HFFc6 (cell line): ENCODE measurements at places on chromosomes 12 and 14. TPM values are rescaled to one million over a fixed set of nuclear protein-coding genes. Genes with fewer than 3 reads are reported as not detected.

The DNM1L gene
- 55.9 to 61.4 TPM (median 56.4 TPM) in 3 replicates for total RNA-seq

The TAS2R50 gene
- 0.32 TPM in 1 of 3 replicates, not detected in the others for total RNA-seq

GRCh38 chr12:100497105-100497795 lies 23.6 kb downstream of the NR1H4 start:
- H3K27me3 ChIP-seq = no peaks in the 10 kb centered on the region
- H3K27ac ChIP-seq = no peak overlapping the region
- H3K4me1 ChIP-seq = no peaks in the 10 kb centered on the region
- no peaks in the 10 kb centered on the region for H3K36me3 ChIP-seq
- no peak overlapping the region for H3K4me3 ChIP-seq

GRCh38 chr12:129937426-129937825 lies 33.6 kb upstream of the TMEM132D start:
- no peaks in the 10 kb centered on the region for H3K27me3 ChIP-seq
- no peak overlapping the region for H3K27ac ChIP-seq
- DNase-seq = no peak
- no peak overlapping the region for H3K4me3 ChIP-seq

DNA sequence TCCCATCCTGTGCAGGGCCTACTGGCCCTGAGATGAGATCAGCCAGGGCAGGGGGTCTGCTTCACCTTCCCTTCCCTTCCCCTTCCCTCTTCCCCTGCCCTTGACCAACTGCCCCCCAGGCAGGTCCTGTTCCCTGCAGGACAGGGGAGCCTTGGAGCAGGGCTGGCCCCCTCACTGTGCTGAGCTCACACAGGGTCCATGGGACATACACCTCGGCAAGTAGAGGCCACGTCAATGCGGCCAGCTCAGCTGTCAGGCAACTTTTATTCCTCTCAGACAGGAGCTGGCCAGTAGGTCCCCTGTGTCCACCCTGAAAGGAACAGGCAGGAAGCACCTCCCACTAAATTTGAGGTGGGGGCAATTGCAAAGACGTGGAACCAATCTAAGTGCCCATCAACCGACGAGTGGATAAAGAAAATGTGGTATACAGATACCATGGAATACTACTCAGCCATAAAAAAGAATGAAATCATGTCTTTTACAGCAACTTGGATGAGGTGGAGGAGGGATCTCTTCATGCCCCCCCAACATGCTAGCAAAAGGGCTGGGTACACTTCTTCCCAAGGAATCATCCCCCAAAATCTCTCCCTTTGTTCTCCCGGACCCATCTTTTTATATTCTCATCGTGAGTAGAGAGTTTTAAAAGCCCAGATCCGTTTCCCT lies 148.7 kb downstream of the BCL11B start:
- H3K36me3 ChIP-seq = no peaks in the 10 kb centered on the region
- no peak overlapping the region for H3K27ac ChIP-seq
- peaks cover 3% of the 10 kb centered on the region for H3K27me3 ChIP-seq
- no peak for DNase-seq
- no peaks in the 10 kb centered on the region for H3K4me1 ChIP-seq

- H3K4me1 ChIP-seq = peaks cover 51% of the 10 kb centered on the region
- peak; percentile 28 for DNase-seq
- peak overlapping the region; percentile 30; the same call in 1 of the 2 replicates for H3K4me3 ChIP-seq
- peak overlapping the region; percentile 78 for H3K27ac ChIP-seq
- no peaks in the 10 kb centered on the region for H3K27me3 ChIP-seq
Observed at GRCh38 chr14:74604911-74605310, 7.1 kb downstream of the LTBP2 start.

DNA sequence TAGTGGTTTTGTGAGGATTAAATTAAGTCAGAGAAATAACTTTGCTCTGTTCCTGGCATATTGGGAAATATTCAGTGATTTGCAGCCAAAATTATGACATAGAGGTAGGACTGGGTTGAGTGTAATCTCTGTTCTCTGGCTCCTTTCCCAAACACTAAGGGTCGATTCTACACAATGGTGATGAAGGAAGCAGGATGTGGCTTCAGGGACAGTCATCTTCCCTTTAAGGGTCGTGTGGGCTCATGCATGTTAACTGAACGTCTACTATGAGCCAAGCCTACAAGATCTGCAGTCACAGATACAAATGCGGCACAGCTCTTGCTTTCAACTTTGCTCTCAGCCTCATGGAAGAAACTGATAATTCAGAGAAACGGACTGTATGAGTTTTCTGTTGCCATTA lies 381.6 kb downstream of the VRK1 start:
- H3K36me3 ChIP-seq = peaks cover 6% of the 10 kb centered on the region
- no peak overlapping the region for H3K4me3 ChIP-seq
- H3K27me3 ChIP-seq = peaks cover 2% of the 10 kb centered on the region; the same call in 1 of the 2 replicates
- no peak for DNase-seq
- peaks cover 41% of the 10 kb centered on the region for H3K4me1 ChIP-seq

DNA sequence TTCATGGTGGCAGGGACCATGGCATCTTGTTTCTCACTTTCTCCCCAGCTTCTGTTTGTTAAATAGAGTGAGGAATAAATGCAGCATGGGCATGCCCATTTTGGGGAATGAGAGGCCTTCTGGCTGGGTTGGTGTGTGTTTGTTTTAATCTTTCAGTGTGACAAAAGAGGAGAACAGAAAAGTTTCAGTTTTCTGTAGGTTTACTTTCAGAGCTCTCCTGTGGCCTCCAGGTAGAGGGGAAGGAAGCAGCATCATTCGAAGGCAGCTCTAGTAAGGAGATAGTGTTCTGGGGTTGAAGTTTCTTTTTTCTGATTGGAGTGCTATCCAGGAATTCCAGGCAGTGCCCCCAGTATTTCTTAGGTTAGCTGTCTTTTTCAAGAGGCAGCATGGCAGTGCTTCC lies 15.3 kb downstream of the MSRB3 start:
- peaks cover 11% of the 10 kb centered on the region for H3K36me3 ChIP-seq
- H3K4me3 ChIP-seq = no peak overlapping the region
- no peak for DNase-seq
- peaks cover 32% of the 10 kb centered on the region for H3K4me1 ChIP-seq

DNA sequence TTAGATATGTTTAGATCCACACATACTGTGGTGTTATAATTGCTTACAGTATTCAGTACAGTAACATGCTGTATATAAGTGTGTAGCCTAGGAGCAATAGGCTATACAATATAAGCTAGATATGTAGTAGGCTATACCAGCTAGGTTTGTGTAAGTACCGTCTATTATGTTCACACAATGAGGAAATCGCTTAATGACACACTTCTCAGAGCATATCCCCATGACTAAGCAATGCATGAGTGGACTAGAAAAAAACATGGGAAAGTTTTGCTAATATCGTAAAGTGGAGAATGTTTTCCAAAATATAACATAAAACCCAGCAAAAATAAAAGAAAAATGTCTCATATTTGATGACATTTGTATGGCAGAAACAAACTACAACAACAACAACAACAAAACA lies 27.3 kb downstream of the AKAP3 start:
- no peak for DNase-seq
- no peaks in the 10 kb centered on the region for H3K36me3 ChIP-seq
- no peak overlapping the region for H3K27ac ChIP-seq
- H3K4me1 ChIP-seq = no peaks in the 10 kb centered on the region

- peaks cover 21% of the 10 kb centered on the region for H3K36me3 ChIP-seq
- no peak overlapping the region; the same call in 1 of the 2 replicates for H3K27ac ChIP-seq
- H3K4me1 ChIP-seq = no peaks in the 10 kb centered on the region
- DNase-seq = no peak
- no peak overlapping the region for H3K4me3 ChIP-seq
Observed at GRCh38 chr12:78164154-78164553, 333.5 kb downstream of the NAV3 start.

GRCh38 chr12:128008341-128008740 lies 258.6 kb upstream of the TMEM132C start:
- DNase-seq = peak; percentile 2
- no peaks in the 10 kb centered on the region for H3K4me1 ChIP-seq
- H3K4me3 ChIP-seq = no peak overlapping the region
- no peak overlapping the region for H3K27ac ChIP-seq
- no peaks in the 10 kb centered on the region for H3K36me3 ChIP-seq
- H3K27me3 ChIP-seq = no peaks in the 10 kb centered on the region; the same call in 1 of the 2 replicates
